ENCODE measurements at places on chromosomes 5 and 9.
A peak's percentile ranks its signal among the peaks of the same experiment; 100 is the strongest.

DNA sequence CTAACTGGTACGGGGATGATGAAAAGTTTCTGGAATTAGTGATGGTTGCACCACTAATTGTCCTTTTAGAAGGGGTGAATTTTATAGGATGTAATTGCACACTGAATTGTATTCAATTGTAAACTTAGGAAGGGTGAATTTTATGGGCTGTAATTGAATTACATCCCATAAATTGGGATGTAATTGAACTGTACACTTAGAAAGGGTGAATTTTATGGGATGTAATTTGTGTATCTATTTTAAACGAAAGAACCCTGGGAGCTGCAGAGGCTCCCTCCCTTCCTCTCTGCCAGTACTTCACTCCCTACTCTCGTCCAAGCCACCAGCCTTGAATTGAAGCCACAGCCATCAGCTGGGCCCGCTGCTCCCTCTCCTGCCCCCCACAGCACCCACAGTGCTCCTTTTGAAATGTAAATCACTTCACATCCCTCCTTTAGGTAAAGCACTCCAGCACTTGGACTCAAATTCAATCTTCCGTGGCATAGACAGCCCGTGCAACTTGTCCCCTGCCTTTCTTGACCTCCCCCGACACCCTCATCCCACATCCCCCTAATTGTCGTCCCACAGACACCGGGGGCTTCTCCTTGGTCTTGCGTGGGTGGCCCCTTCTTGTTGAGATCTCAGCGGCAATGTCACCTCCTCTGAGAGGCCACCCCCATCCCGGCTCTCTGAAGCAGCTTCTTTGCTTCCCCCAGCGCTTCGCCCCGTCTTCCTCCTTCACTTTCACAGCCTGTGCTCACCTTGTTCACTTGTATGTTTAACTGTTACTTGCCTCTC lies 84.2 kb upstream of the HRH2 start:
- no peak for DNase-seq

DNA sequence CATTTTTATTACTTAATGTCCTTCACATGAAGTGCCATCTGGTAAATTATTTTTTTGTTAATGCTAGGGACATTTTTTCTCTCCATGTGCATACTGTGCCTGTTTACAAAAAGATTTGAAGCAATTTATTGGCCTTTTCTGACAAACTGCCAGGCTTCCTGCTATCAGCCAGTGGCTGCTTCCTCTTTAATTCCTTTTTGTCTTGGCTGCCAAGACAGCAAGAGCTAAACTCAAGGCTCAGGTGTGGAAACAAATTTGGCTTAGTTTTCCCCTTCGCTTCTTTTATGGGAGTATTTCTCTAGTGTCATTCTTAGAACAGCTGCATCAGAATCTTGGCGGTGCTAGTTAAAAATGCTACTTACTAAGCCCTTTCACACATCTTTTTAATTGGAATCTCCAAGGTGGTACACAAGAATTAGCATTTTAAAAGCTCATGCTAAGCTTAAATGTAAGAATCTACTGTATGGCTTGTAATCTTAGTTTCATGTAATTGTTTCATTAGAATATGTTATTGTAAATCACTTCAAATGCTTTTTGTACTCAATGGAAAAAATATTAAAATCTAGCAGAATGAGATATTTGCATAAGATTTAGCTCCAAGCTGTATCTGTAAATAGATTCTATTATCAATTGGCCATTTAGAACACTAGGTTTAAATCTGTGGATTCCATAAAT lies 134.2 kb upstream of the RASGRF2 start:
- no peak for DNase-seq

DNA sequence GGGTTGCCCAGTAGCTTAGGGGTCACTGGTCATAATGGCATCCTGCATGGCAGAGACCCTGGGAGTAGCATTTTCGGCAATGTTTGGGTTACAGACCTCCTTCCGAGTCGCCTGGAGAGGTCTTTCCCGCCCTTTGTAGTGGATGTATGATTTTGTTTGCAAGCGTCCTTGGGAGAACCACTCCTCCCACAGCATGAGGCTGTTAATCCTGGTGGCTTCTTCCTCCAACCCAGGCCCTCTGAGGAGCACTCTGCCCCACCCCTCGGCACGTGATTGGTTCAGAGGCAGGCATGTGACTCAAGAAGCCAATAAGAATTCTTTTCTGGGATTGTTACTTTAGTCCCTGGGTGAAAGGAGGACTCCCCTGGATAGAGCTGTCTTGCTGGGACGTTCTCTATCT lies 30.2 kb upstream of the GRHPR start:
- no peak for DNase-seq

DNA sequence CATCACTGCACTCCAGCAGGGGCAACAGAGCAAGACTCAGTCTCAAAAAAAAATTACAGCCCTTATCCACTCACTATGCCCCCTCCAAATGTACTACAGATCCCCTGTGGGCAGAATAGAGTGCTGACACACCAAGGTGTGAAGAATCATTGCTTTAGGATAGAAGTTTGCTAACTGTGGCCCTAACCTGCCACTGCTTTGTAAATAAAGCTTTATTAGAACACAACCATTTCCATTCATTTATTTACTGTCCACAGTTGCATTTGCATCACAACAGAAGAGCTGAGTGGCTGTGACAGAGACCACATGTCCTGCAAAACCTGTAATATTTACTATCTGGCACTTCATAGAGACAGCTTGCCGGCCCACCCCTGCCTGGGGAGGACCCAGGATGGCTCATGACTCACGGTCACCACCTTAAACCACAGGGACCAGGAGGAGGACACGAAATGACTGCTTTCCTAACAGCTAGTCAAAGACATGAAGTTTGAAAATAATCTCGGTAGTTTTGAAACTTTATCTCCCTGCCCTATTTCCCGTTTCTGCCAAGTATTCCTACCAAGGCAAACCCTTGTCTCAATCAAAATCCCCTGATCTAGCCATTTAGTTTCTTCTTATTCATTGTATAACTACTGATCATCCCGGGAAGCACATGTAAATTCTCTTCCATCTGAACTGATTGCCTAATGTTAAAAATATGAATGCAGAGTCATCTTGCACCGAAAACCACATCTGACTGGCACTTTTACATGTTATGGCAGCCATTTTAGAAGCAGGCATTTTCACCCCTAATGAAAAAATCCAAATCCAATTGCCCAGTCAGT lies 206.1 kb downstream of the SLIT3 start:
- DNase-seq, result no peak

DNA sequence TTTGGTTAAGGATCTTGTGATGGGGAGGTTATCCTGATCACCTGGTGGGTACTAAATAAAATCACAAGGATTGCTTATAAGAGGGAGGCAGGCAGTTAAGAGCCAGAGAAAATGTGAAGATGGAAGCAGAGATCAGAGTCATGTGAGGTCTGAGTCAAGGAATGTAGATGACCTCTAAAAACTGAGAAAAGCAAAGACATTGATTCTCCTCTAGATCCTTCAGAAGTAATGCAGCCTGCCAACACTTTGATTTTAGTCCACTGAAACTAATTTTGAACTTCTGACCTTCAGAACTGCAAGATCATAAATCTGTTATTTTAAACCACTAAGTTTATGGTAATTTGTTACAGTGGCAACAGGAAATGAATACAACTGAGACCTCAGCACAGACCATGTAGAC lies 499.0 kb downstream of the GADD45G start:
- DNase-seq, result no peak

DNA sequence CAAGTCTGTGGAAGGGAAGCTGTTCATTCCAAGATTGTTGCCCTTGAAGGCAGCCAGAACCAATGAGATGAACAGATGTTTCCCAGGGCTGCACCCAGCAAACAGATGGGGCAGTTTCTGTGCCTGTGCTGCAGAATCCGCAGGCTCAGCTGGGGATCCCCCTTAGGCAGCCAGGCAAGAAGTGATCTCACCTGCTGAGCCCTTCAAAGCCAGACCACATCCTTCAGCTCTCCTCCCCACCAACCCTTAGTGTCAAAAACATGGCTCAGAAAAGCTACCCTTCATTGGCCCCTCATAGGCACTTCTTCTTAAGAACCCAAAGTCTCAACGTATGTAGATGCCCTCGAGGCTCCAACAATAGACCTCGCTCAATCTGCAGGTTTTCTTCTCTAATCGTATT lies 626.7 kb downstream of the CCDC171 start:
- peak; percentile 24 for DNase-seq

GRCh38 chr9:133463864-133464615 lies 4.3 kb downstream of the CACFD1 start:
- DNase-seq, result no peak

DNA sequence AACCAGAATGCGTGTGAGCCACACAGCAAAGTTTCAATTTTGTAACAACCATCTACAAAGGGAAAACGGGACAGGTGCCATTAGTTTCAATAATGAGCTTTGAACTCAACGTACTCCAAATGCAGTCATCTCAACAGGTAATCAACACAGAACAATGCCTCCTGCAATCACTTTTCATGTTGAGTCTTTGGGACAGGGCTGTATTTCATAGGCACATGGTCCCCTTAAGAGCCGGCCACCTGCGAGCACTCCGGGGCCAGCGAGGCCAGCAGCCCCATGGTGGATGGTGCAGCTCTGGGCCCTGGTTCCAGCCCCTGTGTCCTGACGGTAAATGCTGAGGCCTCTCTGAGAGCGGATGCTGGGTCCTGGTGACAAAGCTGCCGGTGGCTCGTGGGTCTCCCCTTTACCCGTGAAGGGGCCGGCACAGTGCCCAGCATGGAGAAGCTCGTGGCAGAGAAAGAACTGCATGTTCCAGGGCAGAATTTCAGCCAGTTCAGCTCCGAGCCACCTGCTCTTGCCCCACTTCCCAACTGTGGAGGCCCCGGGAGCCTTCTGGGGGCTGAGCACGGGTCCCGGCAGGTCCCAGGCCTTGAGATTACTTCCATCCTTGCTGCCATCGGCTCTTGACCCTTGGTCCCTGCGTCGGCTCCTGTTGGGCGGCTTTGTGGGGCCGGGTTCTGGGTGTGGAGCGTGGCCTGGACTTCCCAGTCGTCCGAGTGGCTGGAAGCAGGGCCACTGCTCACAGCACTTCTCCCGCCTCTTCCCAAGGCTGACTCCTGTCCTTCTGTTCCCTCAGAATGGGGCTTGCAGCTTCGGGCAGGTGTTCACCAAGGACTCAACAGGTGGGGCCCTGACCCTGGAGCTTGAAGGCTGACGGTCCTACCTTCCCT lies 26.1 kb upstream of the RNU6ATAC start:
- DNase-seq, result no peak

Data from activated CD8-positive, alpha-beta memory T cell treated with anti-CD3 and anti-CD28 coated beads, Interleukin-2, amount 50 U/mL, for 4 hours (primary cell).